Amniotic epithelial cell (primary cell): ENCODE measurements at places on chromosomes 4 and X.

- DNase-seq: peak; percentile 74
These were observed 15.2 kb downstream of the USP53 start for GRCh38 chr4:119227690-119228089.

DNA sequence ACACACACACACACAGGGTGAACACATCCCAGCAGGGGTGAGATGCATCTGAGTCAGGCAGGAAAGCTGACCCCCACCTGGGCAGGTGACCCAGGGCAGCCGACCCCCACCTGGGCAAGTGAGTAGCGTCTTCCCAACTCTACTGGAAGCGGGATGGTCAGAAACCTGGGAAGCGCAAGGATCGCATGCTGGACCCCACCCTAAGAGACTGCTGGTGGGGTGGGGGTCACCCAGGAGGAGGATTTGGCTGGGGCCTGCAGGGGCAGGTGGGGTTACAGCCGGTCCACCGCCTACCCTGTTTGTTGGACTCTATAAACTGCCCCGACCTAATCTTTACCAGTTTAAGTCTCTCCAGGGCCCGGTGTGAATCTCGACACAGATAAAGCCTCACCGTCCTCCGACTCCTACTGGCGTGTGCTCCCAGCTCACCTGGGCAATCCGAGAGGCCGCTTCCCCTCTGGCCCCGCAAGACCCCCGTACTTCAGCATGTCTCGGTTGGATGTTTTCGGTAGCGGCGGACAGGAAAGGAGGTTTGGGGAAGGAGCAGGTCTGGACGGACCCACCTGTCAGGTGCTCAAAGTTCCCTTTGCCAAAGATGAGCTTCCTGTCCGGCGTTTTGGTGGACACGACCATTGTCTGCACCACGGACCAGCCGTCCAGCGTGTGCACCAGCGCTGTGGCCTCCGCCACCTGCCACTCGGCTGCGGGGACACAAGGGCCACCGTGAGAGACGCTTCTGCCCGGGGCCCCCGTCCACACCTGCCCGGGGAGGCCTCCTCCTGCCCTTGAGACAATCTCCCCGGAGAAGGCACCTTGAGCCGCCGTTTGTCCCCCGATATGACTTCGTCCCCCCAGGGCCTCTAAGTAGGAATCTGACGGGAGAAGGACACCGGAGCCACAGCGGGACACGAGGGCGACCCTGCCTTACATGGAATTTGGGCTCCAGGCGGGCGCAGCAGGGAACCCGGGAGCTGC, 2.0 kb downstream of the GTPBP6 start:
- DNase-seq: no peak

DNA sequence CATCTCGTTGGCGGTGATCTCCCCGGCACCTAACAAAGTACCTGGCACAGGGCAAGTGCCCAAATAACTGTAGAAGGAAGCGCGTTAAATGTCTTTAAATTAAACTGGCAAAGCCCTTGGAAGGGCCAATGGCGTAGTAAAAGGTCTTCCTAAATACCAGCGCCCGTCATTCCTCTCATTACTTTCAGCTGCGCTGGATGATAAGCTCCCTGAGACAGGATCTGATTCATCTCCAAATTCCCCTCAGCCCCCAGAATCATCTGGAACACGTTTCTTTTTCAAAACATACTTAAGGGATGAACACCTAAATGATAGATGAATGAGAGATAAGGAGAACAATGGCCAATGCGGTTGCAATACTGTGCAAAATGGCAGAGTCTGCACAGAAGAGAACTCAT, 95.1 kb downstream of the AFAP1 start:
- DNase-seq: peak; percentile 96

DNA sequence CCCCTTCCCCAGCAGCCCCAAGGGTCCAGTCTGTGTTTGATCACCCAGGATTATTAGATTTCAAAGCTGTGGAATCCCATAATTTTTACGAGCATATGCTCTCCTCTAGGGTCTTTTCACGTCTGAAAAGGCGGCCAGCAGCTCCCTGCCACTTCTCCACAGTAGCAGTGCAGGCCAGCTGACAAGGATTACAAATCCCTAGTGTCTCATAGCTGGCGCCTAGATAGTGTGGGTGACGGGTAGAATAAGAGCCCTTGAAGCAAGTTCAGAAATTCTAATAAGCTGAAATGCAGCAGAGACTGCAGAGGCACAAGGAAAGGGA, 79.4 kb downstream of the RLIM start:
- DNase-seq: no peak

- DNase-seq: no peak
These were observed 1.3 kb upstream of the CTSO start for GRCh38 chr4:155954939-155955338.

- peak; percentile 59 for DNase-seq
These were observed 261.8 kb downstream of the CAMK2D start for GRCh38 chr4:113499696-113500095.

- peak; percentile 14 for DNase-seq
These were observed 7.8 kb upstream of the HPSE start for GRCh38 chr4:83342476-83342875.

DNA sequence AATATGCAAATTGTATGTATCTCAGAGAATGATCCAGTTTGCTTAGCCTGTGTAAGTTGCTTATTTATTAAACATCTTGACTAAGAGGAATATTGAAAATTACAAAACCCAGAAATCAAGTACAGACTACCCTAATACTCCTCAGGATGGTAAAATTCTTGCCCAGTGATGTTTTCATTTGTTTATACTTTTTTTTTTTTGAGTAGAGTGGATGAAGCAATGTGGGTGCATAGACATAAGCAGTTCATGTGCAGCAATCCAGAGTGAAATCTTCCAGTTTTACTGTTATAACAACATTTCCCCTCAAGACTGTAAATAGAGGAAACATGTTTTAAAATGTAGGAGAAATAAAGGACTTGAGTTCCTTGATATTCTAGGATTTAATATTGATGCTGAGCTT, 4.7 kb downstream of the GLRB start:
- no peak for DNase-seq

DNA sequence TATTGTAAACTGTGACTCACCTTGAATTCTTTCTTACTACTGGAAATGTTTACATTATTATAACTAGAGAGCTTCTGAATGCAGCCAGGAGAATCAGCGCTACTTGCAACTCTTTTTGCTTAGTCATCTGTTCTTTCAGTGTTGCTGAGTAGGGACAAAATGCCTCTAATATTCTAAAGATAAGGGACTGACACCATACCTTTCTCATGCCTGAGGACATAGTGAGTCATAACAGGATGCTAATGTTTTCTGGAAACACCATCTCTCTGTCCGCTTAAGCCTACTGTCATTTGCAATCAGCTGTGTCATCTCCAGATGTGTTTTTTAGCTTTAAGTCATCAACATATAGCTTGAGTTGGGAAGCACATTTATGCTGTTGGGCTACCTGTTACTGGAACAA, 108.3 kb downstream of the QRFPR start:
- DNase-seq: peak; percentile 82

DNA sequence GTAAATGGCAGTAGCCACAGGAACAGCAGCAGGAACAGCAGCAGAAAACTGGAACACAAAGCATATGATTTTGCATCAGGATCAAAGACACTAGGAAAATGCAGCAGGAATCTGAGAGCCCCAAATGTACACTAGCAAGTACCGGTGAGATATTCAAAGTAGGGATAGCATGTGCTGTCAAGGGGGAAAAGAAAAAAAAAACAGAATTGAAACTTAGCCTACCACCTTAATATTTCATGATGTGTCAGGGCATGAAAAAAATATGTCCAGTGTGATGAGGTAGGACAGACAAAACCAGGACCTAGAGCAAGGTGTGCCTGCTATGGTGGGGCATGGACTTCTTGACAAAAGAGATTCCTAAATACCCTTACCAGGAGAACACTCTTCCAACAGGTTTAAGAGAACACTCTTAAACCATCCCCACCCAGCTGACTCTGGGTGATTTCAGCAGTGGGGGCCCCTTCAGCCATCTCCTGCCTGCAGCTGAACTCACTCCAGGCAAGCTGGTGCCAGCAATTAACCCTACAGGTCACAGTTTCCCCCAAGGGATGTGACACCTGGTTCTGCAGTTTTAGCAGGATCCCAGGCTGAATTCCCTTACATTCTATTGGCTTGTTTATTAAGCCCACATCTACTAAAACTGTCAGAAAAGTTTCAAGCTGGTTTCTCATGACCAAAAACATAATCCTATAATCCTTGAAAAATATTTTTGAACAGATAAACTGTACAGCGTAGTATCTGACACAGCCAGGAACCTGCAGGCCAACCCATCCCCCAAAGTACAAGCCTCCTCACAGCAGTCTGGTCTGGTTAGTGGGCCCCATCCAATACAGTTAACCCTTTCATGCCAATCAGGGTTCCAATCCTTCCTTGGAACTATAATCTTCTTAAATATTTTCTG, 62.9 kb upstream of the FMR1 start:
- peak; percentile 5 for DNase-seq

GRCh38 chr4:123406872-123407271, 10.3 kb downstream of the SPRY1 start:
- DNase-seq: no peak

DNA sequence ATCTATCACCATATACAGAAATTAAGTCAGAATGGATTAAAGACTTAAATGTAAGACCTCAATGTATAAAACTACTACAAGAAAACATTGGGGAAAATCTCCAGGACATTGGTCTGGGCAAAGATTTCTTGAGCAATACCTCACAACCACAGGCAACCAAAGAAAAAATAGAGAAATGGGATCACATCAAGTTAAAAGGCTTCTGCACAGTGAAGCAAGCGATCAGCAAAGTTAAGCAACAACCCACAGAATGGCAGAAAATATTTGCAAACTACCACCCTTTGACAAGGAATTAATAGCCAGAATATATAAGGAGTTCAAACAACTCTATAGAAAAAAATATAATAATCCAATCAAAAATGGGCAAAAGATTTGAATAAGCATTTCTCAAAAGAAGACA, 236.9 kb upstream of the EMCN start:
- peak; percentile 61 for DNase-seq

- peak; percentile 49 for DNase-seq
These were observed 62.7 kb upstream of the PHKA2 start for GRCh38 chrX:19046343-19047215.

DNA sequence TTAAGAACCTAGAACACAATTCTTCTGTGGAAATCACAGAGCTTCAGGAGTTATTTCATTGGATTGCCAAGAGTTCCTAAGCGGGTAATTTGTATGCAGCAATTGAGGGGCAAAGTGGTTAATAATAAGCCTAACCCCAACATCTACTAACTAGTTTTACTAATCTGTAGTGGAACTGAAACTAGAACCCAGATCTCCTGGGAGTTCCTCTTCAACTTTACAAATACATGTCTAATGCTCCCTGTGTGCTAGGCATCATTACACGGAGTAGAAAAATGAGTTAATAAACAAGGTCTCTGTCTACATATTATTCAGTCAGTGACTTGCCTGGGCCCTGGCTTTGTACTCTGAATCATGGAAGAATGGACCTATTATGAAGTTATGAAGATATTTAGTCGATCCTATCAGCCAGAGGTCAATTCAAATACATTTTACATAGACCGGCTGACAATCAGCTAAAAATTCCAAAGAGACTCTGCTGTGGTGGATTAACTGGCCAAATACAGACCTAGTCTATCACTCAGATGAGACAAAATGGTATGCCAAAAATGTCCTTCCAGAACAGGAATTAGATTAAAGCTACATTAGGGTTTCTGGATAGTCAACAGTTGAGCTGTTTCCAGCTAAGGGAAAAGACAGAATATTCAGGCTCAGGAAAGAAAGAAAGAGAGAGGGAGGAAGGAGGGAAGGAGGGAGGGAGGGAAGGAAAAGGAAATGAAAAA, 326.0 kb downstream of the FBXW7 start:
- DNase-seq: peak; percentile 4

- DNase-seq: no peak
These were observed 89.1 kb downstream of the TBC1D9 start for GRCh38 chr4:140666889-140667614.

- no peak for DNase-seq
These were observed 23.6 kb upstream of the SPON2 start for GRCh38 chr4:1195891-1196401.

DNA sequence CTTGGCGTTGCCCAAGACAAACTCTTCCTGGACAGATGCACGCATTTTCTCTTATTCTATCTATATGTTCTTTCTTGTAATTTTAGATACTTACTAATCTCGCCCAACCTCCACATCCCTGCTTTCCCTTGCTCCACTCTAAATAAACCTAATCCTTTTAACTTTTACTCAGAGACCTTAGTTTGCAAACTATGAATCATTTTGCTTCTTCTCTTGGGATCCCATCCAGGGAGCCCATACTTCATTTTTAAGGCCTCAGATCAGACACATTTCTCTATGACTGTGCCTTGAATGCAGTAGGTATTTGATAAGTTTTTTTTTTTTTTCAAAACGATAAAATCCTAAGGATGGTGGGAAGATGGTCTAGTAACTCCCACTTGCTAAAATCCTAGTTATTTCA, 353.8 kb upstream of the HAND2 start:
- DNase-seq: peak; percentile 95

GRCh38 chr4:24003496-24003895, 113.6 kb upstream of the PPARGC1A start:
- DNase-seq: no peak

- DNase-seq: peak; percentile 63
These were observed 41.1 kb downstream of the LUZP4 start for GRCh38 chrX:115330498-115331168.

DNA sequence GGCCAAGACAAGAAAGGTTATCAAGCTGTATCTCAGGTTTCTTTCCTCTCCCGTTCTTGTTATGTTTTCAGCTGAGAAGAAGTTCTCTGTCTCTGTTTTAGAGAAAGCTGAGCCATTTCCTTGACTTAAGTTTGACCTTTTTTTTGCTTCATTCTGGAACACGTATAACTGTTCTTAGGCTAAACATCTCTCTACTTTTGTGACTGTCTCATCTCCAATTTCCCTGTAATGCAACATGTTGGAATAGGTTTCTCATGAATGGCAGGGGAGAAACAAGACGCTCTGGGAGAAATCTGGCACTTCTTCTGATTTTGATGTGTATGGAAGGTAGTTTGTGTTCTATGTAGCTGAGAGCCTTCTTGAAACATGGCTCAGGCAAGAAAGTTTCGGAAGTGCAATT, 36.2 kb upstream of the SFRP2 start:
- DNase-seq: no peak

- peak; percentile 79 for DNase-seq
These were observed 222.1 kb downstream of the FRMPD4 start for GRCh38 chrX:12360383-12360782.

DNA sequence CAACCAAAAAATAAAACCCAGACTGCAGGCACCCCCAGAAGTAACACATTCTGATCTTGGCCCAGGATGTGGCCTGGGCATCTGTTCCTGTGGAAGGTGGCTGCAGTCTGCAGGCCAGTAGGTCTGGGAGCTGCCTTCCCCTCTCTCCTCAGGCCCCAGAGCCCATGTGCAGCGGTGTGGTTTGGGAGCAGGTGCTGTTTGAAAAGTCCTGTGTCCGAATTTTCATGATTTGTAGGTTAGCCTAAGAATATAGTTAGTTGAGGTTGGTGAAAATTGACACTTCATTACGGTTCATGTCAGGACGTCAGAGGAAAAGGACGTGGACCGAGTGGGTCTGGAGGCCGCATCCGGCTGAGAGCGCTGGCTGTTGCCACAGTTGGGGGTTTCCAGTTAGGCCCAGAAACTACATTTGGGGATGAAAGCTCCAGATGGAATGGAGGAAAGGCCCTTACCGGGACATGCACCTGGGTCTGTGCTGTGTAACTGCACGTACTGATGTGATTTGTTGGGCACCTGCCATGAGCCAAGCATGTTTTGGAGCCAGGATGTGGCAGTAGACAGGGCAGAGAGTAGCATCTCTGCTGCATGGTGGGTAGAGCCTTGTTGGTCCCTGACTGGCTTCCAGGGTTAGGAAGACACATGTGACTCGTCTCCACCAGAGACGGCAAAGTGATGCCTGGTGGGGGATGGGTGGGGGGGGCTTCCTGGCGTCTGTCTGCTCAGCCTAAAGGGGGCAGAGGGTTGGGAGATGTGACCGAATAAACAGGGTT, 21.7 kb upstream of the HGFAC start:
- no peak for DNase-seq
